Left lung (tissue), 14 donors: ENCODE measurements at places on chromosomes 7 and 10. TPM values are rescaled to one million over a fixed set of nuclear protein-coding genes. Genes with fewer than 3 reads are reported as not detected.

CNPY4 gene
- polyA plus RNA-seq: 42.9 TPM

GRID2IP gene
- polyA plus RNA-seq: 1.3 TPM

OR2A5 gene
- polyA plus RNA-seq: 0.26 TPM

WDFY4 gene
- polyA plus RNA-seq: 5.3 TPM

LEP gene
- 0.13 TPM for polyA plus RNA-seq

ACSL5 gene
- 13.5 TPM for polyA plus RNA-seq

ACTL6B gene
- not detected for polyA plus RNA-seq

KAZALD1 gene
- polyA plus RNA-seq: 12.1 TPM

RTKN2 gene
- polyA plus RNA-seq: 17.1 TPM

NAT16 gene
- 0.07 TPM for polyA plus RNA-seq

AGAP5 gene
- 20.0 TPM for polyA plus RNA-seq

CALML5 gene
- polyA plus RNA-seq: not detected

TNS3 gene
- 95.0 TPM for polyA plus RNA-seq

TMEM236 gene
- polyA plus RNA-seq: 0.50 TPM

HOXA3 gene
- 32.6 TPM for polyA plus RNA-seq

PAPOLB gene
- polyA plus RNA-seq: 0.15 TPM

UBN2 gene
- polyA plus RNA-seq: 25.4 TPM

RASSF4 gene
- 24.0 TPM for polyA plus RNA-seq

IFIT1B gene
- 0.20 TPM for polyA plus RNA-seq

CCL24 gene
- polyA plus RNA-seq: 0.38 TPM

CDK1 gene
- 90.8 TPM for polyA plus RNA-seq

PON1 gene
- 0.59 TPM for polyA plus RNA-seq

CCDC172 gene
- not detected for polyA plus RNA-seq

GDF2 gene
- polyA plus RNA-seq: 0.39 TPM

ZNF518A gene
- 49.9 TPM for polyA plus RNA-seq

GFRA1 gene
- polyA plus RNA-seq: 3.5 TPM

ASZ1 gene
- 1.0 TPM for polyA plus RNA-seq

GAD2 gene
- polyA plus RNA-seq: not detected

GPR85 gene
- 2.4 TPM for polyA plus RNA-seq

SLC39A12 gene
- 0.07 TPM for polyA plus RNA-seq

PNLIPRP1 gene
- not detected for polyA plus RNA-seq

SAMD9L gene
- 13.8 TPM for polyA plus RNA-seq

H2BK1 gene
- polyA plus RNA-seq: not detected

ACSM6 gene
- 0.38 TPM for polyA plus RNA-seq

MRLN gene
- 0.41 TPM for polyA plus RNA-seq

ENTPD1 gene
- polyA plus RNA-seq: 20.2 TPM
